Lower lobe of right lung (tissue), 2 donors: ENCODE measurements at places on chromosomes 11 and 22. TPM values are rescaled to one million over a fixed set of nuclear protein-coding genes. Genes with fewer than 3 reads are reported as not detected.

- no peaks in the 10 kb centered on the region for H3K27me3 ChIP-seq
- H3K27ac ChIP-seq, result no peak overlapping the region
- H3K36me3 ChIP-seq, result peaks cover 42% of the 10 kb centered on the region
- H3K4me3 ChIP-seq, result no peak overlapping the region
Measured at GRCh38 chr11:774873-775592, 2.3 kb downstream of the GATD1 start.

GRCh38 chr22:34847072-34847471, 218.9 kb upstream of the ISX start:
- no peak overlapping the region for H3K4me3 ChIP-seq
- H3K4me1 ChIP-seq, result no peaks in the 10 kb centered on the region
- no peaks in the 10 kb centered on the region for H3K36me3 ChIP-seq
- no peak for DNase-seq

DNA sequence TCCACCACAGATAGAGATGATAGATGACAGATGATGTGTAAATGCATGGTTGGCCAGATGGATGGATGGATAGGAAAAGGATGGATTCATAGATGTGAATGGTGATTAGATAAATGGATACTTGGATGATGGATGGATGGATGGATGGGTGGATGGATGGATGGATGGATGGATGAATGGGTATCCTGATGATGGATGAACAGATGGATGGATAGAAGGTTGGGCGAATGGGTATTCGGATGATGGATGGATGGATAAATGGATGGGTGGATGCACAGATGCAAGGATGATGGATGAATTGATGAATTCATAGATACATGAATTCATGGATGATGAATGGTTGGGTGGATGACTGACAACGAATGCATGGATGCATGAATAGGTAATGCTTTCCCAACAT, 56.1 kb downstream of the CHST1 start:
- peaks cover 6% of the 10 kb centered on the region for H3K27me3 ChIP-seq
- H3K27ac ChIP-seq, result no peak overlapping the region
- H3K4me1 ChIP-seq, result no peaks in the 10 kb centered on the region
- no peak overlapping the region for H3K4me3 ChIP-seq
- no peak for DNase-seq
- H3K36me3 ChIP-seq, result no peaks in the 10 kb centered on the region

DNA sequence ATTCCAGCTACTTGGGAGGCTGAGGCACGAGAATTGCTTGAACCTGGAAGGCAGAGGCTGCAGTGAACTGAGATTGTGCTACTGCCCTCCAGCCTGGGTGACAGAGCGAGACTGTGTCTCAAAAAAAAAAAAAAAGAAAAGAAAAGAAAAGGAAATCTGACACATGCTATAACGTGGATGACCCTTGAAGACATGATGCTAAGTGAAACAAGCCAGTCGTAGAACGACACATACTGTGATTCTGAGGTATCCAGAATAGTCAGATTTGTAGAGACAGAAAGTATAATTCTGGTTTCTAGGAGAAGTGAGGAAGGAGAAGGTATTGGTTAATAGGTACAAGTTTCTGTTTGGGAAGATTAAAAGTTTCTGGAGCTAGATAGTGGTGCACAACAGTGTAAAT, 6.7 kb upstream of the APOA5 start:
- DNase-seq, result no peak
- H3K4me3 ChIP-seq, result no peak overlapping the region
- no peaks in the 10 kb centered on the region for H3K36me3 ChIP-seq
- H3K27me3 ChIP-seq, result no peaks in the 10 kb centered on the region

DNA sequence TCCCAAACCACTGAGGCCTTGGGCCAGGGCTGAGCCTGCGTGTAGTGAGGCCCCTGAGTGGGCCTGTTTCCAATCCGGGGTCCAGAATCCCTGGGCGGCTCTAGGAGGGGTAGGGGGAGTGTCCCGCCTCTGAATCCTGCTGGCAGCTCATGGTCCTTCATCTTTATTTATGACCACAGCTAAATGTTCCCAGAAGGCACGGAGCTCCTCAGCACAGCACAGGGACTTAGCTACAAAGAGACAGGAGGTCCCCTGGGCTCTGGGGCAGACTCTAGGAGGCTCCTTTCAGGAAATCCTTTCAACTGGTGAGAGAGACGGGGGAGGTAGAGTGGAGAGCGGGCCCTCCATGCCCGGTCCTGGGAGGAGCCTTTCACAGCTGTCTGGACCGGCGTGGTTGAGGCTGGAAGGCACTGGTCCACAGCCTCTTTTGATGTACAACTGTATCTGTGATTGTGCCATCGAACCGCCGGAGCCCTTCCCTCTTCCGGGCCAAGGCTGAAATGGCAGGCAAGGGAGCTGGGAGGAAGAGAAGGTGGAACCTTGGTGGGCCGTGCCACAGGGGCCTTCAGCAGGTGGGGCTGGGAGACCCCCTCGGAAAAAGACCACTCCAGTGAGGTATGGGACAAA, 46.8 kb downstream of the SCUBE1 start:
- no peak overlapping the region for H3K4me3 ChIP-seq
- peaks cover 37% of the 10 kb centered on the region for H3K4me1 ChIP-seq
- no peaks in the 10 kb centered on the region for H3K36me3 ChIP-seq
- DNase-seq, result no peak

Gene LMO1
- total RNA-seq, result not detected
